ENCODE measurements at places on chromosomes 2 and 18. TPM values are rescaled to one million over a fixed set of nuclear protein-coding genes. Genes with fewer than 3 reads are reported as not detected.
A peak's percentile ranks its signal among the peaks of the same experiment; 100 is the strongest.

LYG2 gene
- 1.7 TPM for total RNA-seq

DNA sequence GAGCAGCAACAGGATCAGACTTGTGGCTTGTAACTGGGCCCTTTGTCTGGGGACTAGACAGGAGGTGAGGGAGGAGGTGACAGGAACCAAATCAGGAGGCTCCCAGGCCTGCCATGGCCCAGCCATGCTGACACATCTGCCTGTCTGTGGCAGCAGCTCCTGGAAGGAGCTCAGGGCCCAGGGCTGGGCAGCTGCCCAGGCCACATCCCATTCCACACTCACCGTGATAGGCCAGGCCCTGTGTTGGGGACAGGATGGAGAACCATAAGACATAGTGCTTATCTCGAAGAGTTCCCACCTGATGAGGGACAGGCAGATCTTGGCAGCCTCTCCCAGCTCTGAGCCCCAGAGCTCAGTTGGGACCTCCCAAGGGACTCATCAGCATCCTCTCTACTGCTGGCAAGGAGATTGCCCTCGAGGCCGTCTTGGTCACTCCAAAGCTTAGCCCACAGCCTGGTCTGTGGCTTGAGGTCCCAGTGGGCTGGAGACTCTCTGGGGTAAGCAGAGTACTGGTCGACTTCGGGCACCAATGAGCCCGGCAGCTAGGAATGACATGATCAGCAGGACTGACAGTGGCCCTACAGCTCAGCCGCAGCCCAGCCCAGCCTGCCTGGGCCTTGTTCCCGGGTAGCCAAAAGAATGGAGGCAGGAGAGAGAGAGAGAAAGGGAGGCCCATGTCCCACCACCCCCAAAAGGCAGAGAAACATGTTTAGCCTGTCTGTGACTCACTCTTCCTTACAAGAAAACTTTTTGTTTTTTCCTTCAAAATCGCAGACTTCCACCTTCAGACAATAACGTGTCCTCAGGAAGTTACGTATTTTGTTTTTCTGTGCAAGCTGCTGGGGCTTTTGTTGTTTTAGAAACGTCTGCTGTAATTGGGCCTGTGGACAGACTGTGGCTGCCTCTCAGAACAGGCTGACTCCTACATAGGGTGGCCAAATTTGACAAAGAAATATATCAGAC lies 82.1 kb downstream of the HS1BP3 start:
- H3K4me3 ChIP-seq, result no peak overlapping the region
- peaks cover 4% of the 10 kb centered on the region for H3K36me3 ChIP-seq
- DNase-seq, result no peak
- peaks cover 64% of the 10 kb centered on the region for H3K4me1 ChIP-seq
- H3K27me3 ChIP-seq, result peaks cover 17% of the 10 kb centered on the region

DNA sequence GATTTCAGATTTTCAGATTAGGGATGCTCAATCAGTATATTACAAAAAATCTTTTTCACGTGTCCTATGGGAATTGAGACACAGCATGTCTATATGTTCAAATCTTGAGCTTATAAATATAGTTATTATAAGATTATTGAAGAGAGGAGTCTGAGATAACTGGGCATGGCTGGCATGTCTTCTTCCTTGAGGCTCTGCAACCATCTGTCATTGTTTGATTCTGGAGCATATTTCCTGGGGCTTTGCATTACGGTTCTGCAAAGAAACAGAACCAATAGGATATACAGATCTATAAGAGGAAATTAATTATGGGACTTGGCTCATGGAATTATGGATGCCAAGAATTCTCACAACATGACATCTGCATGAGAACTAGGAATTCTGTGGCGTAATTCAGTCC lies 386.1 kb downstream of the SOCS6 start:
- peaks cover 3% of the 10 kb centered on the region for H3K36me3 ChIP-seq
- no peak for DNase-seq
- no peak overlapping the region for H3K27ac ChIP-seq
- H3K27me3 ChIP-seq, result no peaks in the 10 kb centered on the region
- H3K4me1 ChIP-seq, result no peaks in the 10 kb centered on the region
- H3K4me3 ChIP-seq, result no peak overlapping the region

DNA sequence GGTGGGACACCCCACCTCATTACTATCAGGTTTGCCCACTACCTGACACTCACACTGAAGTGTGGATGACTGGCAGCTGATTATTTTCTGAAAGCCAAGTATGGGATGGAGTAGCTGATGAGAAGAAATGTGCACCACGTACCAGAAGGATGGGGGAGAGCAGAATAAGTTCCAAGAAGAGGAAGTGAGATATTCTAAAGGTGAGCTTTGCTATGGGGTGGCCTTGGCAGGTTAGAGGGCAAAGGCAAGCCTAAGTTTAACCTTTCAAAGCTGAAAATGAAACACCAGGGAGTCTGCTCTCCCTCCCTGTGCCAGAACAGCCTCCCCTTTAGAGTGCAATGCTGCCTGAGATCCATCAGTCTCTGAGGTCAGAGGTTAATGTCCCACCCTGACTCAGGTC lies 196.1 kb upstream of the OSR1 start:
- no peak overlapping the region for H3K4me3 ChIP-seq
- no peak for DNase-seq
- H3K27ac ChIP-seq, result no peak overlapping the region
- H3K36me3 ChIP-seq, result no peaks in the 10 kb centered on the region

GRCh38 chr18:21636769-21637168 lies 24.7 kb downstream of the SNRPD1 start:
- no peak overlapping the region for H3K4me3 ChIP-seq
- no peaks in the 10 kb centered on the region for H3K27me3 ChIP-seq
- DNase-seq, result no peak
- H3K36me3 ChIP-seq, result peaks cover 2% of the 10 kb centered on the region
- no peak overlapping the region for H3K27ac ChIP-seq
- H3K4me1 ChIP-seq, result peaks cover 14% of the 10 kb centered on the region

- H3K4me1 ChIP-seq, result peaks cover 31% of the 10 kb centered on the region
- no peak overlapping the region for H3K27ac ChIP-seq
- no peak overlapping the region for H3K4me3 ChIP-seq
- H3K36me3 ChIP-seq, result peaks cover 4% of the 10 kb centered on the region
- no peak for DNase-seq
- peaks cover 1% of the 10 kb centered on the region for H3K27me3 ChIP-seq
Observed at GRCh38 chr2:154427453-154427852, 271.0 kb upstream of the KCNJ3 start.

GRCh38 chr2:26852405-26853306 lies 4.7 kb downstream of the DPYSL5 start:
- DNase-seq, result no peak
- H3K27ac ChIP-seq, result no peak overlapping the region
- H3K4me3 ChIP-seq, result no peak overlapping the region

GAL3ST2 gene
- total RNA-seq, result not detected

IL36A gene
- not detected for total RNA-seq

DNA sequence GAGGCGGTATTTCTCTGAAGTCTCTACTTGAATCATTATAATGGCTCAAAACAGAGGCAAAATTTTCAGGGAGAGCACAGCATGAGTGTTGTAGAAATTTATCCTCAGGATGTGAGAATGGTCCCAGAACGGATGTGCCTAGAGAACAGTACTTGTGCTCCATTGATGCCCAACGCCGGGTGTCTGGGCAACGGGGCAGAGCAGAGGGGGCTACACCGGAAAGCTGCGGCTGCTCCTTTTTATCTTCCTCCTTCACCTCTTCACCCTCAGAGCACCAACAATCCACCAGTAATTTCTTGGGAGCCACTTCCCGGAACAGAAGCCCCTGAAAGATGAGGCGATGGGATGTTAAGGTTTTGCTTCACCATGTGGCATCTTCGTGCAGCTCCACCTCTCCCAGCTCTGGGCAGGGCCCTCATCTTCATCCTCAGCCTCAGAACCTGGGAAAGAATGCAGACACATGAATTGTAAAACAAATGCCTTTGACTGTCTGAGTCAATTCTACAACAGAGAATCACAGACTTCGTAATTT lies 71.5 kb downstream of the PTGR3 start:
- no peaks in the 10 kb centered on the region for H3K27me3 ChIP-seq
- H3K36me3 ChIP-seq, result no peaks in the 10 kb centered on the region
- H3K27ac ChIP-seq, result no peak overlapping the region
- no peak for DNase-seq

- H3K36me3 ChIP-seq, result peaks cover 3% of the 10 kb centered on the region
- peaks cover 3% of the 10 kb centered on the region for H3K27me3 ChIP-seq
- peak overlapping the region; percentile 96 for H3K4me3 ChIP-seq
- DNase-seq, result no peak
Observed at GRCh38 chr18:49459404-49460171, 857 bp downstream of the DYM start.

HRH4 gene
- total RNA-seq, result not detected

AQP12A gene
- total RNA-seq, result not detected

- H3K27me3 ChIP-seq, result peaks cover 12% of the 10 kb centered on the region
- H3K4me3 ChIP-seq, result peak overlapping the region; percentile 93
- peaks cover 27% of the 10 kb centered on the region for H3K4me1 ChIP-seq
Observed at GRCh38 chr2:191676790-191677645, 918 bp upstream of the NABP1 start.

- no peak overlapping the region for H3K4me3 ChIP-seq
- DNase-seq, result no peak
- H3K36me3 ChIP-seq, result no peaks in the 10 kb centered on the region
- H3K27me3 ChIP-seq, result no peaks in the 10 kb centered on the region
Observed at GRCh38 chr2:171878481-171878993, 15.5 kb downstream of the SLC25A12 start.

- no peak overlapping the region for H3K27ac ChIP-seq
- H3K4me3 ChIP-seq, result no peak overlapping the region
- H3K36me3 ChIP-seq, result no peaks in the 10 kb centered on the region
- H3K4me1 ChIP-seq, result peaks cover 9% of the 10 kb centered on the region
Observed at GRCh38 chr2:143482771-143483170, 353.6 kb downstream of the ARHGAP15 start.

GRCh38 chr18:32669549-32670165 lies 103.2 kb downstream of the KLHL14 start:
- no peak overlapping the region for H3K27ac ChIP-seq
- H3K4me3 ChIP-seq, result no peak overlapping the region
- no peak for DNase-seq
- H3K36me3 ChIP-seq, result no peaks in the 10 kb centered on the region
- H3K27me3 ChIP-seq, result peaks cover 2% of the 10 kb centered on the region
- H3K4me1 ChIP-seq, result peaks cover 4% of the 10 kb centered on the region

FAHD2A gene
- total RNA-seq, result 34.0 TPM

DNA sequence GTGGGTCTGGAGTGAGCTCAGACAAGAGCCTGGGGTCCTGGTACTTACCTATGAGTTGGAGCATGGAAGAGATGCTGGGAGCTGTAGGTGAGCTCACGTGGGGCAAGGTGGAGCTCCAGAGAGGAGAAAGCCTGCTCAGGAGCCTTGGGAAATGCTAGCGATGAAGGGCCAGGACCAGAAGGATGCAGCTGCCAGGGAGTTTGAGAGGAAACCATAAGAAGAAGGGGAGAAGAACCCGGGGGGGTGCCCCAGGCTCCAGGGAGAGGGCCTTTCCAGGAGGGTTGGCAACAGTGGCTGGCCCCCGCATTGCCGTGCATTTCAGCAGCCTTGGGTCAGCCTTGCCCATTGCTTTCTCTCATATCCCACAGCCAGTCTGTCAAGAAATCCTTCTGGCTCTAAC lies 268.7 kb downstream of the GLI2 start:
- H3K27ac ChIP-seq, result no peak overlapping the region
- no peak overlapping the region for H3K4me3 ChIP-seq
- H3K27me3 ChIP-seq, result peaks cover 17% of the 10 kb centered on the region
- no peaks in the 10 kb centered on the region for H3K36me3 ChIP-seq
- DNase-seq, result no peak

ABHD1 gene
- 0.31 TPM for total RNA-seq

GRCh38 chr2:237096201-237096600 lies 10.5 kb downstream of the COPS8 start:
- peak overlapping the region; percentile 91 for H3K27ac ChIP-seq
- H3K27me3 ChIP-seq, result peaks cover 1% of the 10 kb centered on the region
- H3K4me1 ChIP-seq, result peaks cover 51% of the 10 kb centered on the region
- peak overlapping the region; percentile 44 for H3K4me3 ChIP-seq
- DNase-seq, result peak; percentile 17

IL37 gene
- total RNA-seq, result not detected

DSC2 gene
- total RNA-seq, result 65.4 TPM

GRCh38 chr2:240134466-240134865 lies 1.6 kb downstream of the COPS9 start:
- peak overlapping the region; percentile 85 for H3K4me3 ChIP-seq
- peaks cover 11% of the 10 kb centered on the region for H3K27me3 ChIP-seq
- no peak overlapping the region for H3K27ac ChIP-seq
- DNase-seq, result no peak
- peaks cover 14% of the 10 kb centered on the region for H3K4me1 ChIP-seq
